Retinal pigment epithelial cell (primary cell): ENCODE measurements at places on chromosomes 7 and 10.
A peak's percentile ranks its signal among the peaks of the same experiment; 100 is the strongest.

- DNase-seq: no peak
Measured at GRCh38 chr10:77267703-77268675, 369.6 kb downstream of the KCNMA1 start.

DNA sequence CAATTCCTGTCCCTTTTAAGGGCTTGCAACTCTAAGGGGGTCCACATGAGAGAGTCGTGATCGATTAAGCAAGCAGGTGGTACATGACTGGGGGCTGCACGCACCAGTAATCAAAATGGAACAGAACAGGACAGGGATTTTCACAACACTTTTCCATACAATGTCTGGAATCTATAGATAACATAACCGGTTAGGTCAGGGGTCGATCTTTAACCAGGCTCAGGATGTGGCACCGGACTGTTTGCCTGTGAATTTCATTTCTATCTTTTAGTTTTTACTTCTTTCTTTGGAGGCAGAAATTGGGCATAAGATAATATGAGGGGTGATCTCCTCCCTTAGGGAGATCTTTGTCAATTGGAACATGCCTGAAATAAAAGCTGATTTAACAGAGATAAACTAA, 370.1 kb downstream of the IPMK start:
- DNase-seq: no peak

GRCh38 chr7:92716825-92717580, 119.4 kb downstream of the CDK6 start:
- DNase-seq: no peak

DNA sequence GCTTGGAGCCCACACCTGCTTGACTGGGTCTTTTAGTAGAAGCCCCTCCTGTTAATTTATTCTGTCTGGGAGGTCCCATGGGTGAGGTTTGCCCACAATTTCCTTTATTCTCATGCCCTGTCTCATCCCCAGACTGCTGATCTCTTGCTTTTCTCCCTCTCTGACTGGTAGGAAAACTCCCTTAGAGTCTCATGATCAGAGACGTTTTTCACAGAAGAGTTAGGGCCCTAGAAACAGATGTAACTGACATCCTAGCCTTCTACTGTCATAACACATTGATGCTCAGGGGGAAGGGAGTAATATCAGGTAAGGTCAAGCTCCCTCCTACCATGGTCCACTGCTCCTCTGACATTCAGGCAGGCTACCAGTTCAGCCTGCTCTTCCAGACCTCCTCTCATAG, 43.7 kb upstream of the WASL start:
- DNase-seq: no peak

- DNase-seq: no peak
Measured at GRCh38 chr7:833601-834258, 1.5 kb downstream of the SUN1 start.

- DNase-seq: peak; percentile 34
Measured at GRCh38 chr7:15461576-15461975, 100.2 kb downstream of the AGMO start.

DNA sequence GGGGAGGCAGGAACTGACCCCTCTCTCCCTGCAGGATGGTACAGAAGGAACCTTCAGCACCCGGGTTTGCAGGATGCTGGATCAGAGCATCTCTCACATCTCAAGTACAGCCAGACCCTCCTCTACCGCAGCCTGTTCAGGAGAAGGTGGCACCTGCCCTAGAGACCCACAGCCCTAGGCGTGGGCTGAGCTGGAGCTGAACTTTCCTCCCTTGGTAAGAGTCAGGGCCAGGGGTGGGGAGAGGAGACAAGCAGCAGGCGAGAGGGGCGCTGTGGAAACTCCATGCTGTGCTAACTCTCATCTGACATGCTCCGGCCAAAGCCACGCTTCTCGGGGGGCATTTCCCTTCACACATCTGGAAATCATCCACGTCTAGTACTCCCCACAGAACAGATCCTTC, 154.4 kb downstream of the DIP2C start:
- DNase-seq: no peak

DNA sequence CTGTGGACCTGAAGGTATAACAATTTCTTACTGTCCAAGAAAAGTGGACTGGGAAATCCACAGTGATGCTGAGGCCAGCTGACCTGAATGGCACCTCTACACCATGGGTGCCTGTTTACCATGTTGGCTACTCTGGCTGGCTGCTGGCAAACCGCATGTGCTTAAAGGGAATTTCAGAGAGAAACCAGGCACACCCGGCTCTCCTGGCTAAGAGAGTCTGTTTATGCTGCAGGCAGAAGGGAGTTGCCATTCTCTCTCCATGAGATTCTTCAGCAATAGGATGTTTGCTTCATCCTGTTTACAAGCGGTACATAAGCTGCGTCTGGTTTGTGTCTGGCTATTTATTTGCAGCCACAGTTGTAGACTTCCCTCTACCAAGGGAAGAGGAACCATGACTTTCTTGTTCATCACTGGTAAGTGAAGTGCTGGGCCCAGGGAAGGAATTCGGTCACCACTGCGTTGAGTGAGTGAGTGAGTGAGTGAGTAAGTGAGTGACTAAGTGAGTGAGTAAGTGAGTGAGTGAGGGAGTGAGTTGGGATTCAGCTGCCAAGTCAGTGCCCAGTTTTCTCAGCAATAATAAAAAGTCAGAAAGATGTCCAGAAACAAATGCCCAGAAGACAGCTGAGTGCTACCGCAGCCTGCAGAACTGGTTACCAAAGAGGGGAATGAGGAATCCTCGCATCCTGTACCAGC, 90.4 kb downstream of the COBL start:
- no peak for DNase-seq

DNA sequence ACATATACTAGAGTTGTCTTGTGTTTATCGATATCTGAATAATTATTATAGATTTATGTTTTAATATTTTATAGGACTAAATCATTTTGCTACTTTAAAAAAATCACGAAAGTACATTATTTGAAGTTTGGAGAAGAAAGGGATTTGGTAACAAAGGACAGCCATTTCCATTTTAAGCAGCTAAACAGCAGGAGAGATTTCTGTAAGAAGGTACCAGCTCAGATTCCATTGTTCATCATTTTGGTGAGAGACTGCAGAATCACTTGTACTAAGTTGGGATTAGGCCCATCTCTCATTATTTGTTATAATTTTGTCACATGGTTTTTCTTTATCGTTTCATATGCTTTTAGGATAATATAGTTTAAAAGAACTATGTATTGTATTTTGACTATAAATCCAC, 46.7 kb downstream of the PALS2 start:
- DNase-seq: no peak

DNA sequence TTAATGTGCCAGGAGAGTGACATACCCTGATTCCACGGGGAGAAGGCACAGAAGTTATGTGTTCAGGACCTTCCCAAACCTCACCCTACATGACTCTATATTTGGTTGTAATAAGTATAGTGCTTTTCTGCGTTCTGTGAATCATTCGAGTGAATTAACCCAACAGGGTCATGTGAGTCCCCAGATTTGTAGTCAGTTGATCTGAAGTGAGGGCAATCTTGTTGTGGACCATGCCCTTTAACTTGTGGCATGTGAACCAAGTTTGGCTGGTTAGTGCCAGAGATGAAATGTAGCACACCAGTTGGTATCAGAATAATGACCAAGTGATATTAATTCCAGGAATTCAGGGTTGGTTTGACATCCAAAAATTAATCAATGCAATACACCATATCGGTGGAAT, 70.2 kb downstream of the NHLRC2 start:
- no peak for DNase-seq

- no peak for DNase-seq
Measured at GRCh38 chr10:62662486-62662885, 142.0 kb upstream of the ADO start.

DNA sequence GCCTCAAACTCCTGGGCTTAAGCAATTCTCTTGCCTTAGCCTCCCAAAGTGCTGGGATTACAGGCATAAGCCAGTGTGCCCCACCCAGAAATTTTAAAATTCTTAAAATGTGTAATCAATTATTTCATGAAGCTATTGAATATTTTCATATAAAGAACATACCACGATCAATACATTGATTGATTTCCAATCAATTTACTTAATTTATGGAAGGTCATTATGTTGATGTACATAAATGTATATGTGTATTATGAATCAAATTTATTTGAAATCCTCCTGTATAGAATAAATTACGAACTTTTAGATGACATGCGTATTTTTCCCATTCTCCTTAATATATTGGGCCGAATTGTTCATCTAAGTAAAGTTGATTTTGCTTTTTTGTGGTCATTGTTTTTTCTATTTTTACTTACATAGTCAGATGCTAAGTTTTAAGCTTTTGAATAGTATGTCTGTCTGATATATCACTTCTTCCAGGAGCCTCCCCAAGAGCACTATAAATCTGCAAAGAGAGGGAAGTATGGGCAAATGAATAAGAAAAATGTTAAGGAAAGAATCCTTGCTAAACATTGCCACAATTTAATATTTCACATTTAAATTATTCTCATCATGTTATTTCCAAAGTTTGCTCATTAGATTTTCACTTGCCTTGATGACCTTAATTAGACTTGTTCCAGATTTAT, 35.3 kb downstream of the SKIDA1 start:
- no peak for DNase-seq

- no peak for DNase-seq
Measured at GRCh38 chr7:50695026-50695425, 87.7 kb downstream of the GRB10 start.

DNA sequence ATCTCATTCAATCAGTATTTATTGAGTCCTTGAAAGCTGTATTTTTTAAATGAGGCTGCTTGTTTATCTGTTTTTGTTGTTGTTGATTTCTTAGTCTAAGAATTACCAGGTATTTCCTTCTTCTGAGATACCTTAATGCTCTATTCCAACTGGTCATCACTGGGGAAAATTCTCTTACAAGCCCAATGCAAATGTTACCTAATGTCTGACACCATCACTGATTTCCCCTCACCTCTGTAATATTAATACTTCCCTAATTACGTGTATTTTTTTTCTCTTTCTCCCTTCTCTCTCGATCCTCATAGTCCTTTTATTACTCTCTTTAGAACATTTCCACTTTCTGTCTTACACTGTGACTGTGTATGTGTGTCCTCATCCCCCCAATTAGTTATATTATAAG, 13.9 kb downstream of the HDAC9 start:
- DNase-seq: no peak

DNA sequence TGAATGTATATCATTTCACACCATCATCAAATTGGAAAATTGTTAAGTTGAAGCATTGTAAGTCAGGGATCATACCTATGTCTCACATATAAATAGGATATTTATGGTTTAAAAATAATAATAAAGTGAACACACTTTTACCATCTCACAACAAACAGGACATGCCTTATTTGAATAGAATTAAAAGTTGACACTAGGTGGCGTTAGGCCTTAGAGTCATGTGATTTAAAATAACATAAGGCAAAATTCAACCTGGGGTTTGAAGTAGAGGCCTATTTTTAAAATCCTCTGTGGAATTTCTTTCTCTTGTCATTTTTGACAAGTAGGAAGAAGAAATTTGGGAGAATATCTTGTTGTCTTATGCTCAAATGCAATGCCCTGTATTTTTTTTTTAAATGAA, 184.7 kb upstream of the PCDH15 start:
- DNase-seq: no peak

GRCh38 chr7:50743016-50743415, 39.7 kb downstream of the GRB10 start:
- no peak for DNase-seq

- no peak for DNase-seq
Measured at GRCh38 chr10:132588301-132589013, 50.9 kb downstream of the INPP5A start.

GRCh38 chr10:5435328-5435727, 23.0 kb downstream of the NET1 start:
- no peak for DNase-seq

DNA sequence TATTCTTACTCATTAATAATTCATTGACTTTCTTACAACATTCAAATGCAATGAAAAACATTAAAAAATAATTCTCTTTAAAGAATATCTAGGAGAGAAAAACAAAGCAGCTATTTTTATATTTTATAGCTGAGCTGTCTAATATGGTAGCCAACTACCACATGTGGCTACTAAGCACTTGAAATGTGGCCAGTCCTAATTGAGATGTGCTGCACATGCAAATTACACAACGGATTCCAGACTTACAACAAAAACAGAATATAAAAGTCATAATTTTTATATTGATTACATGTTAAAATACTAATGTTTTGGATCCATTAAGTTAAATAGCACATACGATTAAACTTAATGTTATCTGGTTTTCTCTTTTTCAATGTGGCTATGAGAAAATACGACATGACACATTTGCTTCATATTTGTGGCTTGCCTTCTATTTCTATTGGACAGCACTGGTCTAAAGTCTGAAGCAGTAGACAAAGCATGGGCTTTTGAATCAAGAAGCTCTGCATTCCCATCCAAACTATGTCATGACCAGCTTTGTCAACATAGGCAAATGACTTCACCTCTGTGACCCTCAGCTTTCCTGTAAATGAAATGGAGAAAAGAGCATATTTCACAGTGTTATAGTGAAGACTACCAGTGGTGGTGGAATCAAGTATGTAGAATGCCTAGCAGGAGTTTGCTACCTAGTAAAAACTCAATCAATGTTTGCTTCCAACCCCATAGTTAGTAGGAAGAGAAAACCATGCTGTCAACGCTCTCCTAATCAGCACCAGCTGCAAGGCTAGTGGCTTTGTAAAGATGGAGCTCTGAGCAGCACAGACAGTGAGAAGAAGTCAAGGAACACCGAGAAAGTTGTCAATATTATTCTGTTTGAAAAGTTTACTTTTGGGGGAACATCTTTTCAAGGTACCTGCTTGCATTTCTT, 37.1 kb upstream of the GDF10 start:
- no peak for DNase-seq

DNA sequence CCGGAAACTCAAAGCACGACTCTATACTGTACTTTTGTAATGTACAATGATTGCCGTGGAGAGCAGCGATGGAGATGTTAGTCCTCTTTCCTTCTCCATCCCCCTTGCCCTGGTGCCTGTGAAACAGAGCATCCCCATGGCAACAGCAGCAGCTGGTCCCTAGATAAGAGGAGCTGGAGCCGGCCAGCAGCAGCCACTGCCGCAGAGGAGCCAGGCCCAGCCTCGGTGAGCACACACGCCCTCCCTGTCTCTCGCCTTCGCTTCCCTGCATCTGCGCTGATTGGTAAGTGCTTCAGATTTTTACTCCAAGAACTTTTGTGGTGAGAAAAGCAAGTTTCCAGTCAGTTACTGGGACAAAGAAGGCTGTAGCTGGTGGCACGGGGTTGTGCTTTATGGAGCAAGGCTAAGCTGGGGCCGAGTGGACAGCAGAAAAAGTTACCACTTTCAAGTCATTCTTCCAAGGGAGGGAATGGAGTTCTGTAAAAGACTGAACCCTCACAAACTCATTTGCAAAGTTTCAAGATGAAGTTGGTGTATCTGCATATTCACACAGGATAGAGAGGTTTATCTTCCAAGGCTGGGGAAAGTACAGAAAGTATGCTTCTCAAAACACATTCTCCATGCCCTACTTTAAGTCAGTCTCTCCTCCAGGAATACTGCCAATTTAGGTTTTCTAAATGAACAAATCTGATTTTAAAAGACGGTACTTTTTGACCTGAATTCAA, at the start of gene PPP1R17:
TSS of gene PPP1R17 (plus strand) at position 192 of the 725 bp plus-strand sequence. CDS start 5,227 bp downstream, outside the sequence.
- DNase-seq: no peak
